ENCODE measurements at places on chromosomes 13 and 19.

GRCh38 chr19:47056411-47056810 is 8.0 kb upstream of the TMEM160 start:
- no peak for DNase-seq

- no peak for DNase-seq
Observed at GRCh38 chr13:80962855-80963254, 621.9 kb upstream of the SPRY2 start.

- no peak for DNase-seq
Observed at GRCh38 chr13:66887088-66887487, 343.0 kb downstream of the PCDH9 start.

GRCh38 chr19:52735734-52736133 is 890 bp upstream of the ZNF611 start:
- DNase-seq, result no peak

DNA sequence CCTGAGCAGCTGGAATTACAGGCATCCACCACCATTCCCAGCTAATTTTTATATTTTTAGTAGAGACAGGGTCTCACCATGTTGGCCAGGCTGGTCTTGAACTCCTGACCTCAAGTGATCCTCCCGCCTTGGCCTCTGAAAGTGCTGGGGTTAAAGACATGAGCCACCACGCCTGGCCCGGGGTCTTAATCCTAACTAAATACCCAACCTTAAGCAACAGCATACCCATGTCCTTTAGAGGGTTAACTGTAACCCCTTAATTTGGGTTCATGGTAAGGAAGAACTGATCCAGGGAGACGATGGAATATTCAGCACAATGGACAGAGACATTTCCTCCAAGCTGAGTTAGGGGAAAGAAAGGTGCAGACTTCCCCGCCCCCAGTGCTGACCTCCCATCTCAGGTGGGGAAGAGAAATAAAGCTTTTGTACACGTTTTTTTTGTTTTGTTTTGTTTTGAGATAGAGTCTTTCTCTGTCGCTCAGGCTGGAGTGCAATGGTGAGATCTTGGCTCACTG is 8.7 kb upstream of the GALP start:
- DNase-seq, result no peak

GRCh38 chr19:35959968-35960320 is 23.8 kb downstream of the LRFN3 start:
- DNase-seq, result no peak

DNA sequence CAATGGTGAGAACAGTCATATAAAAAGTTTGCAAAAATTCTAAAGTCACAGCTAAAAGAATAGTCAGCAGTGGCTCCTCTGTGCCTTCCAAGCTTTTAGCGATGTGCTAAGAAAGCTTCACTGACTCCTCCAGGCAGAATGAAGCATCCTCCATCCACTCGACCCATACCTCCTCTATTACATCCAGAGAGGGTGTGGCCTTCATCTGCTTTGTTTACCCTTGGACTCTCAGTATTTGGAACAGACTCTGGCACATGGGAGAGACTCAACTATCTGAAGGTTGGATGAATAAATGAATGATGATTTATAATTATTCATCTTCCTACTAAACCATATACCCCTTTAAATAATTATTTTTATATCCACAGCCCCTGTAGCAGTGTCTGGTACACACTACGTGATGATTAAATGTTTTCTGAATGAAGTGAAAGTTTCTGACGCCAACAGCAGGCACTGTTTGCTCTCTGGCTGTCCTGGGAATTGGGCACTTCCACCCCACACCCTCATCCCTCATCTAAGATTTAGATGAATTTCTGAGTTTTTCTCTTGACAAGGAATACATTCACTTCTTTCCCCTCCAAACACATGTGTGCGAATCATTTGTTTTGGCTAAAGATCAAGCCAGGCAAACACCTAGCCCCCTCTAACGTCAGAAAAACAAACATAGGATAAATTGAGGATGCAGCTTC is 93.9 kb downstream of the NUFIP1 start:
- DNase-seq, result no peak

Measured in stimulated activated CD4-positive, alpha-beta T cell treated with anti-CD3 and anti-CD28 coated beads, TNF-alpha, amount 100 ng/mL, for 24 hours (primary cell).